Naive B cell (primary cell): ENCODE measurements at places on chromosomes 4 and X.

DNA sequence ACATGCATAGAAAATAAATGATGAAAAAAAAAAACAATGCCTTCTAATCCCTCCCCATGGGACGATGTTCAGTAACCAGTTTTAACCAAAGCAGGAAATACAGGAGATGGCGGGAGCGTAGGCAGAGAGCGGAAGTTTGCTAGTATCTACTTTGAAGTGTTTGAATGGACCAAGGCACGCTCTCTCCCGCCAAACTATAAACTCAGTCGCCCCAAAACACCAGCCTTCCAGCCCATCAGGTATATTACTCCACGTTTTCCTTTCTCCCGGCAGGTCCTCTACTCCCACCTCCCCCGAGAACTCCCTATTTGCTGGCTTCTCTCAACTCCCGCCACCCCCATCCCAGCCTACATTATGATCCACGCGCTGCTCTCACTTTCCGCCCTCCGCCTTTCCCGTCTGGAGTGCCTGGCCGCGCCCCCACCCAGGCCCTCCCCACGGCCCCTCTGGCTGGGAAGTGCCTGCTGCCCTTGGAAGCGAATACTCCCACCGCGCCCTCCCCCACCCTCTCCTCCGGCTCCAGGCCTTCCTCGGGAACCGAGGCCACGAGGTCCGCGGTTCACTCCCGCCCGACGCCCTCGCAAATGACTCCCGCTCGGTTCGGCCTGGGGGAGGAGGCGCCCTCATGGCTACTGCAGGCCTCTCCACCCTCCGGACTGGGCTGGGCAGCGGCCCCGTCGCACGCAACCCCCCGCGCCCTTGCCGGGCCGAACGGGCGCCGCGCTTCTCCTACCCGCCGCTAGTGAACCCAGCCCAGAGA is 723 bp downstream of the DHX15 start:
- DNase-seq = peak; percentile 29

DNA sequence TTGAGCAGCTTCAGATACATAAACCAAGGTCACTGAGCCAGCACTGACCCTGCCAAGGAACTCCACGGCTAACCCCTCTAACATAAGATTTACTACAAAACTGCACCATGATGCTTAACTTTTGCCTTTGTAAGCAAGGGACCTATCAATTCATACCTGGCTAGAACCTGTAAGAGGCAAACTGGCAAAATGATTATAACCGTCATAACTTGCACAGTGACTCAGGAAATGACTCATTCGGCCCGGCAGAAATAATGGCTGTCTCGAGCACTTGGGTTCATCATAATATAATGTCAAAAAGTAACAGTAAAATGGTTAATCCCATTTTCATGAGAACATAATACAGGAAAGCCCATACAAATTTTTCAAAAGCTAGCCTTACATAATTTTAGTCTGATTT is 17.2 kb downstream of the RASGEF1B start:
- DNase-seq = no peak

- DNase-seq = no peak
Measured at GRCh38 chr4:42489095-42489494, 91.8 kb downstream of the SHISA3 start.

- no peak for DNase-seq
Measured at GRCh38 chrX:97026406-97026805, 142.7 kb downstream of the RPA4 start.

DNA sequence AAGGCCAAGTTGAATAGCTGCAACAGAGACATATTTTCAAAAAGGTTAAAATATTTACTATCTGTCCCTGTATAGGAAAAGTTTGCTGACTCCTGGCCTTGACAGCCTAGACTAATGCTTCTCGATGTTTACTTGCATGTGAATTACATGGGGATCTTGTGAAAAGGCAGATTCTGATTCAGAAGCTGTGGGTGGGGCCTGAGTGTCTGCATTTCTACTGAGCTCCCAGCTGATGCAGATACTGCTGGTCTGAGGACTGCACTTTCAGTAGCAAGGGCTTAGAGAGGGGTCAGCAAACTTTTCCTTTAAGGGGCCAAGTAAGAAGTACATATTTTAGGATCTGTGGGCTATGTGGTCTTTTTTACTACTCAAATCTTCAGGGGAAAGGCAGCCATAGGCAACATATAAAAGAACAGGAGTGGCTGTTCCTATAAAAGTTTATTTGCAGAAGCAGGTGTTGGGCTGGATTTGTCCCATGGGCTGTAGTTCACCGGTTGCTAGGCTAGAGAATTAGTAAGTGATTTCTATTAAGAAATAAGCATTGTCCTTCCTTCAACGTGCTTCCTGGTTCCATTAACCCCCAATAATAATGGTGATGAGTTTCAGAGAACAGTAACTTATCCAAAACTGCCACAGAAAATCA is 97.2 kb upstream of the PDE5A start:
- DNase-seq = no peak
